ENCODE measurements at places on chromosomes 7 and 10.
A peak's percentile ranks its signal among the peaks of the same experiment; 100 is the strongest.

- no peak for DNase-seq
Measured at GRCh38 chr7:92767437-92767836, 68.9 kb downstream of the CDK6 start.

DNA sequence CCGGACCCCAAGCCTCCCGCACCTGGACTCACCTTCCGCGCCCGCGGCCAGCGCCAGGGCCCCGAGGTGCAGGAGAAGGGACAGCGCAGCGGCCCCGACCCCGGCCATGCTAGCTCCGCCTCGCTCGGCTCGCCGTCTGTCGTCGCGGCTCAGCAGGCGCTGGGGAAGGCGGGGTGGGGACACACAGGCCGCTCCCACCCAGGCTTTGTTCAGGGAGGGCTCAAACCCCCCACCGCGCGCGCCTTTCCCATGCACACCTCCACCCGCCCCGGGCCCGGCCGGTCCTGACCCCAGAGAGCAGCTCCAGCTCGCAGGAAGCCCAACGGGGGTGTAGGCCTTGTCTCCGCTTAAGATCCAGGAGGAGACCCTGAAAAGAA lies at the start of gene KCP:
KCP (minus strand) TSS at position 141 of the 377 bp plus-strand sequence; CDS start at position 108, 33 bp downstream.
- no peak for DNase-seq

DNA sequence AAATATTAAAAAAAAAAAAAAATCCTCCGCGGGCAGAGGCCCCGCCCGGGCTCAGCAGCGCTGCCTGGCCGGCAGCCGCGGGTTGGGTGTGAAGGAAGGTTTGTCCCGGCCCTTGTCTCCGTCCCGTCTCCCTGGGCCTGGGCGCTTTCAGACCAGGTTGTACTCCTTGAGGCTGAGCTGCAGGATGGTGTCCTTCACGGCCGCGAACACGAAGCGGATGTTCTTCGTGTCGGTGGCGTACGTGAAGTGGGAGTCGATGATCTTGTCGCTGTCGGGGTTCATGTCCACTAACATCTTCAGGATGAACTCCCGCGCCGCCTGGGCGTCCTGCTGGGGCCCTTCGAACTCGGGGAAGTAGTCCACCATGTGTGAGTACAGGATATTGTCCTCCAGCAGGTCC lies 123.7 kb upstream of the KCTD7 start:
- DNase-seq = no peak

DNA sequence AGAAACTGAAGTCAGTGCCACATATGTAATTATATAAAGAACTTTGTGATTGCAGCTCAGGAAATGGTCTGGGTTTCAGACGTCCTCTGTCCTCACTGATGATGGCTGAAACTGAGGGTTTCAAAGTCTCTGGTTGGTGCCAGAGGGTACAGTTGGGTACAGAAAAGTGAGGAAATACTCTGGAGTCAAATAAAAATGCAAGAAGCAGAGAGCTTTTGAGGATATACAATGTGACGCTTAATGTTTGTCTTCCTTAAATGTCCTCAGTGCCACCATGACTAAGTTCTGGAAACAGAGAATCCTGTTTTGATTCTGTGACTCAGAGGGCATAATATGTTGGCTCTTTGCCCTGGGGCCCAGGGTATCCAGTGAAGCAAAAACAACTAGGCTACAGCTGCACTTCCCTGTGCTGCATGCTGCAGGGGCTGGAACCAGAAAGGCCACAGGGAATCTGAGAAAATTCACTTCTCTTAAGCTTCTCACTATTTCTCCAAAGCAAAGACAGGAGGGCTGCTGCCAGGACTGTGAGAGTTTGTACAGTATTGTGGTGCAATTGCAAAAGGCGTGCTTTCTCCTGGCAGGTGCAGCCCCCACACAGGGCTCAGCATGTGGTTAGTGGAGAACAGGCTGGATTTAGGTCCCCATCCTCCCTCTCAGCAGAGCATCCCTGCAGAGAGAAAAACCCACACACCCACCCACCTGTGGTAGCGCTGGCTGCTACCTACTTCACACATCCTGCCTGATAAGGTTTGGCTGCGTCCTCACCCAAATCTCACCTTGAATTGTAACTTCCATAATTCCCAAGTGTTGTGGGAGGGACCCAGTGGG lies 169.5 kb upstream of the SVIL start:
- peak; percentile 50 for DNase-seq

DNA sequence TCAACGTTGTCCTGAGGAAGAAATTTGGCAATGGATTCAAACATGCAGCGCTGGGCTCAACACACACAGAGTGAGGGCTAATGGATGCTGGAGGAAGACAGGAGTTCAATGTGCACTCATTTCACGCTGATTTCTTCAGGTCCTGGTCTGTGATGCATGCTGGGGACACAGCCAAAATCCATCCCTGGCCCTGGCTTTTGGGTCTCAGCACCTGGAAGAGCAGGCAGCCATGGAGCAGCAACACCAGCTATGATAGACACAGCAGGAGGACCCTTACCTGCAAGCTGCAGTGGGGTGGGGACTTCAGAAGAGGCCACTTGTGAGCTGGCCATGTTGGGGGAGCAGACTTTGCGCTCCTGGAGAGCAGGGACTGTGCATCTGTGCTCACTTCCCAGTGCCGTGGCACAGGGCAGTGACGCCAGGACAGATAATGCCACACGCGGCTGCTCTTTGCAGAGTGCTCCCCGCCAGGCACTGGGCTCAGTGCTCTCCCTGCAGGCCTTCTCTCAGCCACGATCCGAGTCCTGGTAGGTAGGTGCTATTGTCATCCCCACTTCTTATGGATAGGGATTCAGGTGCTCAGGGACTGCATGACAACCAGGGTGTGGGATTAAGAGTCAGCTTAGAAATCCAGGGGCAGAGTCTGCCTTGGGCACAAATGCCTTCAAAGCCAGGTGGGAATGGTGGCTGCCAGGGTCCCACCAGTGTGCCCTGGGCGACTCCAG lies 138.8 kb upstream of the UNC5B start:
- no peak for DNase-seq

Data from activated CD4-positive, alpha-beta T cell treated with anti-CD3 and anti-CD28 coated beads, Interleukin-2, Interleukin-6, amounts not matched to agents 100 ng/mL and 50 ng/mL, durations not matched to agents 16 hours and 8 hours (primary cell).